ENCODE measurements at places on chromosomes 12 and 14. TPM values are rescaled to one million over a fixed set of nuclear protein-coding genes. Genes with fewer than 3 reads are reported as not detected.

DNA sequence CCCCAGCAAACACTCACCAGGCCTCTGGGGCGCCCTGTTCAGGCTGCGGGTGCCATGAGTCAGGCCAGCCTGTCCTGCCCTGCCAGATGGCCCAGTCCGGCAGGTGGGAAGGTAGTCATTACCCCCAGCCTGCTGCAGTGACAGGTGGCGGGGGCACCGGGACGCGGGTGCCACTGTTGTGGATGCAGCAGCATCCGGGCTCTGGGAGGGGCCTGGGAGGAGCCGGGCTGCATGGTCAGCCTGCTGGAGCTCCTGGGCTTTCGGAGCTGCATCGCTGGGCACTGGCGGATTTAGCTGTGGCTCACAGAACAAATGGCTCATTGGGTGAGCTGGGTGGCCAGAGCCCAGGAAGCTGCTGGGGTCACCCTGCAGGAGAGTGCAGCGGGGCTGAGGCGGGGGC lies 13.5 kb downstream of the CEP170B start:
- H3K4me3 ChIP-seq, result no peak overlapping the region
- DNase-seq, result no peak
- H3K36me3 ChIP-seq, result peaks cover 3% of the 10 kb centered on the region
- H3K27me3 ChIP-seq, result no peaks in the 10 kb centered on the region
- H3K4me1 ChIP-seq, result no peaks in the 10 kb centered on the region
- no peak overlapping the region for H3K27ac ChIP-seq

GRCh38 chr12:82627799-82628198 lies 58.9 kb upstream of the TMTC2 start:
- no peak for DNase-seq
- no peaks in the 10 kb centered on the region for H3K27me3 ChIP-seq
- H3K4me3 ChIP-seq, result no peak overlapping the region
- H3K4me1 ChIP-seq, result no peaks in the 10 kb centered on the region
- no peaks in the 10 kb centered on the region for H3K36me3 ChIP-seq

DNA sequence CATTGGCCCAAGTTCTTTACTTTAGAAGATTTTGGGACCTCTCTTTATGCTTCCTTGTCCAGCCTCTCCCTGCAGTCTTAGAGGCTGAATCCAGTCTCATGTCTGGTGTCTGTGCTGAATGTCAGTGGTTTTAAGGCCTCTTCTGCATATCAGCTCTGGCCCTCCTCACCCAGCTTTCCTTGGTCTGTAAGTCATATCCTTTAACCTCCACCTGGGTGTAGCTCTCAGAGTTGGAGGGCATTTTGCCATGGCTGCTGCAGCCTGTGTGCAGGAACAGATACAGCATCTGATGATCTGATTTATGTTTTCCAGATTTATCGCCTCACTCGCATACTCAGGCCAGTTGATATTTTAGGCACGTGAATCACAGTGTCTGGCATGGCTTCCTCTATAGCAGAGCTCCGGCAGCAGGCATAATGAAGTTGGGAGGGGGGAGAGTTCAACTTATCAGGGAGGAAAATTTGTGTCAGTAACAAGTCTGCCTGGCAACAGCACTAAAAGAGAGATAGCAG lies 335.0 kb downstream of the PCNX1 start:
- no peak for DNase-seq
- no peaks in the 10 kb centered on the region for H3K4me1 ChIP-seq
- H3K4me3 ChIP-seq, result no peak overlapping the region
- H3K36me3 ChIP-seq, result no peaks in the 10 kb centered on the region
- no peak overlapping the region for H3K27ac ChIP-seq

GRCh38 chr12:1910468-1910867 lies 8.0 kb downstream of the CACNA2D4 start:
- no peaks in the 10 kb centered on the region for H3K4me1 ChIP-seq
- no peaks in the 10 kb centered on the region for H3K36me3 ChIP-seq
- no peaks in the 10 kb centered on the region for H3K27me3 ChIP-seq
- no peak overlapping the region for H3K27ac ChIP-seq

GRCh38 chr12:17992002-17992656 lies 97.9 kb downstream of the RERGL start:
- H3K27me3 ChIP-seq, result no peaks in the 10 kb centered on the region
- no peaks in the 10 kb centered on the region for H3K36me3 ChIP-seq
- H3K4me3 ChIP-seq, result no peak overlapping the region
- H3K27ac ChIP-seq, result no peak overlapping the region
- no peak for DNase-seq
- no peaks in the 10 kb centered on the region for H3K4me1 ChIP-seq

Gene LUM
- not detected for total RNA-seq

GRCh38 chr14:56149151-56149550 lies 30.9 kb downstream of the PELI2 start:
- H3K4me3 ChIP-seq, result no peak overlapping the region
- H3K27ac ChIP-seq, result no peak overlapping the region
- no peaks in the 10 kb centered on the region for H3K36me3 ChIP-seq
- H3K27me3 ChIP-seq, result no peaks in the 10 kb centered on the region

Gene STX2
- 22.0 TPM for total RNA-seq

- H3K4me3 ChIP-seq, result no peak overlapping the region
- no peak for DNase-seq
- H3K4me1 ChIP-seq, result no peaks in the 10 kb centered on the region
- no peak overlapping the region for H3K27ac ChIP-seq
- no peaks in the 10 kb centered on the region for H3K27me3 ChIP-seq
Observed at GRCh38 chr12:40999210-40999609, 188.9 kb upstream of the PDZRN4 start.

GRCh38 chr14:68462683-68463082 lies 330.2 kb downstream of the ZFP36L1 start:
- H3K27me3 ChIP-seq, result no peaks in the 10 kb centered on the region
- no peak overlapping the region for H3K4me3 ChIP-seq
- no peaks in the 10 kb centered on the region for H3K4me1 ChIP-seq
- no peak overlapping the region for H3K27ac ChIP-seq
- DNase-seq, result no peak

DNA sequence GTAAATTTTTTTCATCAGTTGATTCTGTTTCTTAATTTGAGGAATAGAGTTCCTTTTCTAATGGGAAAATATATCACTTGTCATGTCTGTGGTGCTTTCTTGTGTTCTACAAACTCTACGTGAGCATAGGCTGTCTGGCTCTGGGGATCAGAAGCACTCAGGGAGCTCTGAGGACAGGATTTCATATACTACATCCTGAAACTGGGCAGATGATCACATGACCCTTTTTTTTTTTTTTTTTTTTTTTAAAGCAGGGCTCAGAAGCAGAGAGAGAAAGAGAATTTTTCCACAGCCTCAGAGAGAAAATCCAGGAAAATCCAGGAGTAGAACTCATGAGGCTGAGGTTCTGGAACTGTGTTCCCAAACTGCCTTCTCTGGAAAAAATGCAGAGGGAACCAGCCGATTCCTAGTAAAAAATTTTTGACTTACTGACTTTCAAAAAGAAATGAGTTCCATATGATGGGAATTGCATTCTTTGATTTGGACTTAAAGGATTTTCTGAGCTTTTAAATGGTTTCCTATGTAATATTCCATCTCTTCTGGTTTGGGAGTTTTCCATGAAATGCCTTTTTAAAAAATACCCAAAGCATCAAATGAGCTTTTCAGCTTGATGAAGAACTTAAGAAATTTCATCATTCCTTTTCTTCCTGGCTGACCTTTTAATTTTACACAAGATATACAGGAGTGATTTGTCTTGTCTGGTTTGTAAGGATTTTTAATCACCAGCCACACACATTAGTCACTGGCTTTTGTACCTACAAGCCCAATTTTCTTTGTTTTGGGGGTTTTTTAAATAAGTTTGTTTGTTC lies 183.1 kb upstream of the HIF1A start:
- H3K4me3 ChIP-seq, result no peak overlapping the region
- H3K36me3 ChIP-seq, result no peaks in the 10 kb centered on the region
- no peak overlapping the region for H3K27ac ChIP-seq
- H3K27me3 ChIP-seq, result no peaks in the 10 kb centered on the region
- no peaks in the 10 kb centered on the region for H3K4me1 ChIP-seq
- DNase-seq, result no peak

Gene FOXA1
- total RNA-seq, result 0.20 TPM

DNA sequence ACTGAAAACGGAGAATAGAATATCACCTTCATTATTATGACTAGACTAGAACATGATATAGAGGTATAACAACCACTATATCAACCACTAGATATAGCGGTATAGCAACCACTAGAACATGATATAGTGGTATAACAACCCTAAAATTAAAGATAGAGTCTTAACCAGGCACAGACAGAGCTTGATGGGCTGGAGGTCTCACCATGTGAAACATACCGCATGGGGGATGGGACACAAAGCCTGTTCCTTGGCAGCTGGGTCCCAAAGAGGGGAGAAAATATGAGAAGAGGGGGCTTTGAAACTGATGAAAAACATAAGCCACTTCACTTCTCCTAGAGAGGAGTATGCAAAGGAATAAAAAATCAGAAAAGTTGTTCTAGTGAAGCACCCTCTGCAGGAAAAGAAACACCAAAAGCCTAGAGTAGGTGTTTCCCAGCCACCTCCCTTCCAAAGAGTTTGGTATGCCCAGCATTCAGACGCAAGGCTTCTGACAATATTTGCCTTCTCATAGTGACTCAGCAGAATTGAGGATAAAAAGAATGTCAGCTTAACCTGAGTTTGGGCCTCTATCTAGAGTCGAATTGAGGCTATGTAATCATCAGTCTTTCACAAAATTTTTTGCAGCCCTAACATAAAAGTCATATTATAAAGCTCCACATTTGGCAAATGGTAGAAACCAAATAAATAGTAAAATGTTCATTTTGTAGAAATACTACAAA lies 316.4 kb downstream of the NOVA1 start:
- H3K27me3 ChIP-seq, result no peaks in the 10 kb centered on the region
- no peak overlapping the region for H3K27ac ChIP-seq
- no peaks in the 10 kb centered on the region for H3K36me3 ChIP-seq
- no peaks in the 10 kb centered on the region for H3K4me1 ChIP-seq

- DNase-seq, result no peak
- H3K27ac ChIP-seq, result no peak overlapping the region
- H3K27me3 ChIP-seq, result no peaks in the 10 kb centered on the region
- no peak overlapping the region for H3K4me3 ChIP-seq
Observed at GRCh38 chr12:128138125-128138524, 128.8 kb upstream of the TMEM132C start.

Gene GZMH
- not detected for total RNA-seq

GRCh38 chr12:52799505-52800211 lies 3.7 kb upstream of the KRT3 start:
- DNase-seq, result no peak
- no peaks in the 10 kb centered on the region for H3K4me1 ChIP-seq
- H3K27me3 ChIP-seq, result no peaks in the 10 kb centered on the region
- no peak overlapping the region for H3K4me3 ChIP-seq

DNA sequence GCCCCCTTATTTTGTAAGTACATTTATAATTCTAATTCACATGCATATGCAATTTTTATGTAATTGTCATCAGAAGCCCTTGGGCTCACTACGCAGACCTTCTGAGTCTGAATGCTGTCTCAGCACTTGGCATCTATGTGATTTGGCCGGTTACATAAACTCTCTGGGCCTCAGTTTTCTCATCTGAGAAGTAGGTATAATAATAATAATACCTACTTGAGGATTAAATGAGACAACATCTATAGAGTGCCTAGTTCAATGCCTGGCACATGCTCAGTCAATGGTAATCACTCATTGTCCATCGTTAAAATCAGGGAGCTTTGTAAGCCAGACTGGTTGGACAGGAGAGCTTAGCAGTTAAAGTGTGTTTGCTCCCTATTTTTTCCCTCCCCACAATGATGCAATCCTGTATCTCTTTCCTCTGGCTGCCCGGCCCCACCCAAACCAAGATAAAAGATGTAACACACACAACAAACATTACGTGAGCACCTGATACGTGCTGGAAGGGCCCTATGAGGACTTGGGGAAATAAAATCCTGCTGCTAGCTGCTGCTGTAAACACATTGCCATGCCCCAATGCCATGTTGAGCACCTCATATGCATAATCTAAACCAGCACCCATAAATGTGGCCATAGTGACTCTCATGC lies 235.0 kb downstream of the CRADD start:
- DNase-seq, result no peak
- H3K27ac ChIP-seq, result no peak overlapping the region
- no peaks in the 10 kb centered on the region for H3K36me3 ChIP-seq
- H3K4me1 ChIP-seq, result no peaks in the 10 kb centered on the region

DNA sequence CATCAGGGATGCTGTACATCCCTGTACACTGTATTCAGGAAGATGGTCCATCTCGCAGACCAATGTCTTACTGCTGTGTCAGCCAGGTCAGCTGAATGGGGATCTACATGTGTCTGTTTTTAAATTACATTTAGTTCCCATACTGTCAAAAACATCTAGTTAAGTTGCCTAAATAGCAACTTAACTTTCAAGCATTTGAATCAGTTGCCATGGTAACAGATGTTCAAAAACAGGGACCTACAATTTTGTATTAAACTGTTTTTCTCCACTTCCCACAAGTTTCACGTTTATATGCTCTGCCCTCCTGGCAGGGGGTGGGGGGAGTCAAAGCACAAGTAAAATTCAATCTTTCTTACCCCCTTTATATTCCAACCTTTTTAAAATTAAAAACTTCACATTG lies 38.3 kb downstream of the C12orf42 start:
- H3K4me3 ChIP-seq, result no peak overlapping the region
- DNase-seq, result no peak
- H3K36me3 ChIP-seq, result no peaks in the 10 kb centered on the region
- no peak overlapping the region for H3K27ac ChIP-seq
- peaks cover 5% of the 10 kb centered on the region for H3K4me1 ChIP-seq
- H3K27me3 ChIP-seq, result no peaks in the 10 kb centered on the region

GRCh38 chr12:57171668-57172067 lies 24.2 kb upstream of the LRP1-AS start:
- no peak for DNase-seq
- H3K36me3 ChIP-seq, result peaks cover 28% of the 10 kb centered on the region
- H3K27ac ChIP-seq, result no peak overlapping the region
- H3K4me1 ChIP-seq, result no peaks in the 10 kb centered on the region
- no peak overlapping the region for H3K4me3 ChIP-seq

- H3K4me1 ChIP-seq, result no peaks in the 10 kb centered on the region
- H3K4me3 ChIP-seq, result no peak overlapping the region
- no peak overlapping the region for H3K27ac ChIP-seq
- H3K27me3 ChIP-seq, result no peaks in the 10 kb centered on the region
- peaks cover 6% of the 10 kb centered on the region for H3K36me3 ChIP-seq
- DNase-seq, result no peak
Observed at GRCh38 chr12:125540580-125541204, 475.5 kb downstream of the AACS start.

DNA sequence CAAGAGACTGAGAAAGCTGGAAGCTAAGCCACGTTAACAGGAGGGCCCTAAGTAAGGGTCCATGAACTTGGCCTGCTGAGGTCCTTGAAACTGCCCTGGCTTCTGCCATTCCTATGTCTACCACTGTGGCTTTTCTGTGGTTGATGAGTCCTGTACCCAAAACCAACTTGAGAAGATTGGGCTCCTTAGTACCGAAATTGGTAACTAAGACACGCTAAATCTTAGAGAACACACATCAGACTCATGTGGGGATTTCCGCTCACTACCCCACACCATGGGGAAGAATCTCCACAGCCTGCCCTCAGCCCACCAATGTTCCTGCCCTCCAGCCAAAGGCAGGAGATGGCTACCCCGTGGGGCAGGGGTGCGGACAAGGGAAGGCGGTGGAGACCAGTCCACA lies 232.9 kb downstream of the SPTSSA start:
- no peaks in the 10 kb centered on the region for H3K4me1 ChIP-seq
- H3K4me3 ChIP-seq, result no peak overlapping the region
- H3K27me3 ChIP-seq, result no peaks in the 10 kb centered on the region
- no peaks in the 10 kb centered on the region for H3K36me3 ChIP-seq
- no peak for DNase-seq

All from H1 (cell line).